ENCODE measurements at places on chromosomes 11 and 22.

GRCh38 chr11:117815262-117815803, 9.2 kb downstream of the FXYD2 start:
- no peak for DNase-seq

GRCh38 chr11:94588366-94588942, 21.3 kb downstream of the PIWIL4 start:
- no peak for DNase-seq

- no peak for DNase-seq
These were observed 154.6 kb downstream of the MAML2 start for GRCh38 chr11:96188243-96189006.

DNA sequence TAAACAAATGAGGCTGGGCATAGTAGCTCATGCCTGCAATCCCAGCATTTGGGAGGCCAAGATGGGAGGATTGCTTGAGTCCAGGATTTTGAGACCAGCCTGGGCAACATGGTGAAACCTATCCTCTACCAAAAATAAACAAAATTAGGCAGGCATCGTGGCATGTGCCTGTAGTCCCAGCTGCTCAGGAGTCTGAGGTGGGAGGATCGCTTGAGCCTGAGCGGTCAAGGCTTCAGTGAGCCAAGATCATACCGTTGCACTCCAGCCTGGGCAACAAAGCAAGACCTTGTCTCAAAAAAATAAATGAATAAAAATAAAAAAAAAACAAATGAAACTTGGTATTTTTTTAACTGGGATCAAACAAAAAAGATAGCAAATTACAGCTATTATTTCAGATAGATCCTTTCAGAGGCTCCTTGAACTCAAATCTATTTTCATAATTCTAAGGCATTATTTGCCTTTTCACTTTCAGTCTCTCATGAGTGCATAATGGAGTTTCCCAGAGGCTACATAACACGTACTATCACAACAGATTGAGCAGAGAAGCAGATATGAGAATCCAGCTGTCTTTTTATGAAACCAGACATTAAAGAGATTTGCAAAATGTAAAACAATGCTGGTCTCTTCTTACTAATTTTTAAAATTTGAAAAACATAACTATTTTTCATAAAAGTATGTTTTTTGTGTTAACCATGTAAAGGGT, 23.1 kb downstream of the DDIAS start:
- no peak for DNase-seq

- DNase-seq: no peak
These were observed 49.4 kb downstream of the BID start for GRCh38 chr22:17724678-17725499.

GRCh38 chr11:27350511-27350910, 12.5 kb downstream of the CCDC34 start:
- no peak for DNase-seq

DNA sequence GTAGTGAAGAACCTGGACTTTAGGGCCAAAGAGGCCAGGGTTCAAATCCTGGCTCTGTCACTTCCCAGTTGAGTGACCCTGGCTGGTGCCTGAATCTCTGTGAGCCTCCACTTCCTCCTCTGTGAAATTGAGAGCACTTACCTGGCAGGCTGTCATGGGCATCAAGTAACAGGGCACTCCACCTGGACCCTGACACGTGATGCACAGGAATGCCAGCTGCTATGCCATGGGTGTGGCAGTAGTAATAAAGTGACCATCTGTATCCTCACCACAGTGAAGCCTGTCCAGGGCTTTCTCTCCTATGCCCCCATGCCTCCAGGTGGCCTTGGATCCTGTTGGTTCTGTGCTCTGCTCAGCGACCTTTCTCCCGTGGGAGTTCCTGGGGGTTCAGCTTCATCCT, 29.8 kb upstream of the PPP6R3 start:
- DNase-seq: no peak

DNA sequence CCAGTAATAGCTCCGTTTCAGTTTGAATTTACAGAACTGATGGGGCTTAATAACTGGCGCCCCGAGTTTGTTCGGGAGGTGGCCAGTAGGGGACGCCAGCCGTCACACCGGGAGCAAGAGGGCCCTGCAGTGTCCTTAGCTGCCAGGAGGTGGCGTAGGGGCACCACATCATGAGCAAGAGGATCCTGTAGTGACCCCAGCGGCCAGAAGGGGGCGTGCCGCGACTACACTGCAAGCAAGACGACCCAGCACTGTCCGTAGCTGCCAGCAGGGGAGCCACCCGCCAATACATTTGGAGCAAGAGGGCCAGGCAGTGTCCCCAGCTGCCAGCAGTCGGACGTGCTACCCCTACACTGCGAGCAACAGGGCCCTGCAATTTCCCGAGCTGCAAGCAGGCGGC, 663.7 kb upstream of the B3GAT1 start:
- peak; percentile 95 for DNase-seq
